ENCODE measurements at places on chromosomes 5 and 9.
A peak's percentile ranks its signal among the peaks of the same experiment; 100 is the strongest.

DNA sequence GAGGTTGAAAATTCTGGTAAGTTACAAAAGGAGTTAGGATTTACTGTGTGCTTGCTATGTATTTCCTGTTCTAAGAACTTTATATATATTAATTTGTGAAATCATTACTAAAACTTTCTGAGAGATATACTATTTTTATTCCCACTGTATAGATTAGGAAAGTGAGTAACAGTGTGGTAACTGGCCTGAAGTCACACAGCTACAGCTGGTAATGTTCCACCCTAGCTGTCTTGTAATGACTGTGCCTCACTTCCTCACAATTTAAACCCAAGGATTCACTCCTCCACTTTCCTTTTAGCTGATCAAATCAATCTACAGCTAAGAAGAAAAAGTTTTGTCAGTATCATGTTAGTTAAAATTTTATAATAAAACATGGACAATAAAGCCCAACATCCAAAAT, 278.8 kb downstream of the GAS1 start:
- no peak for DNase-seq

DNA sequence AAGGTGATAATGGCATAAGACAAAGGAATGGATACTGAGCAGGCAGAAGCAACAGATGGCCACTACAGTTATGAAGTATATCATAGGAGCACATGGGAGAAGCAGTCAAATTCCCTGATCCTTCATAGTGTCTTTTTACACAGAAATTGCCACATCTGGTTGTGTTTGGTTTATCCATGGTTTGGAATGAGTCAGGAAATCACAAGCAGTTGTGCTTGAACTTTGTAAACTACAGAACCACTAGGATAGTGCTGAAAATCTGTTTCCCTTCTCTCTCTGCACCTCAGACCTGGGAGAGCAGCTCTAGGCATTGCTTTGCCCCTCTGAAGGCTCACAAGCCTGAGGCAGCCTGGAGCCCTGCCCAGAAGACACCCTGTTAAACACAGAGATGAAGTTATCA, 134.0 kb downstream of the DMRT2 start:
- DNase-seq, result no peak

- no peak for DNase-seq
Measured at GRCh38 chr9:13020146-13021040, 245.6 kb downstream of the LURAP1L start.

DNA sequence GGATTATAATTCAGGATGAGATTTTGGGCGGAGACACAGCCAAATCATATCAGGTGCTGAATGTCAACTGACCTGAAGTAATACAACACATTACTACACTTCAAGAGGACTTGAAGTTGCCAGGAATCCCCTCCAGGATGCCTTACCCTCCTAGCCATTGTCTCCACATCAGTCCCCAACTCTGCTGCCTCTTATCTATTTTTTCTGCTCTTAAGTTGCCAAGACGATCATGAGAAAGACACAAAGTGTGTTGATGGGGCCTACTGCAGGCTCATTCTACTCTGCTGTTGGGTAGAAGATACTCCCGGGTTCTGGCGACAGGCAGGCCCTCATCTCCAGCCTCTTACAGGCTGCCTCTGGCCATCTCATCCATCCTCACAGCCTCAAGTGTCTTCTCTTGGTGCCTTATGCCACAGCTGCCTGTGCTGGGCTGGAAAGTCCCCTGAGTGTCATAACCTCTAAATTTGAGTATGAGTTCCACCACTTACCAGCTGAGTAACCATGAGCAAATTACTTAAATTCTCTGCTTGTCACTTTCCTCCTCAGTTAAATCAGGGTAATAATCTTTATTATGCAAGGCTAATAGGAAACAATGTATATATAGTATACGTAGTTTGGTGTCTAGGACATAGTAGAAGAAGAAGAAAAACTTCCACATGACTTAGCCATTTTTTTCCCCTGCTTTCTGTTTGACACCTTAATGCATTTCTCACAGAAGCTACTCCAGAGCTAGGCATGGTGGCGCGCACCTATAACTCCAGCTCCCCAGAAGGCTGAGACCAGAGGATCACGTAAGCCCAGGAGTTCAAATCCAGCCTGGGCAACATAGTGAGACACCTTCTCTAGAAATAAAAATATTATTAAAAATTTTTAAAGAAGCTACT, 73.0 kb upstream of the SNX2 start:
- DNase-seq, result no peak

DNA sequence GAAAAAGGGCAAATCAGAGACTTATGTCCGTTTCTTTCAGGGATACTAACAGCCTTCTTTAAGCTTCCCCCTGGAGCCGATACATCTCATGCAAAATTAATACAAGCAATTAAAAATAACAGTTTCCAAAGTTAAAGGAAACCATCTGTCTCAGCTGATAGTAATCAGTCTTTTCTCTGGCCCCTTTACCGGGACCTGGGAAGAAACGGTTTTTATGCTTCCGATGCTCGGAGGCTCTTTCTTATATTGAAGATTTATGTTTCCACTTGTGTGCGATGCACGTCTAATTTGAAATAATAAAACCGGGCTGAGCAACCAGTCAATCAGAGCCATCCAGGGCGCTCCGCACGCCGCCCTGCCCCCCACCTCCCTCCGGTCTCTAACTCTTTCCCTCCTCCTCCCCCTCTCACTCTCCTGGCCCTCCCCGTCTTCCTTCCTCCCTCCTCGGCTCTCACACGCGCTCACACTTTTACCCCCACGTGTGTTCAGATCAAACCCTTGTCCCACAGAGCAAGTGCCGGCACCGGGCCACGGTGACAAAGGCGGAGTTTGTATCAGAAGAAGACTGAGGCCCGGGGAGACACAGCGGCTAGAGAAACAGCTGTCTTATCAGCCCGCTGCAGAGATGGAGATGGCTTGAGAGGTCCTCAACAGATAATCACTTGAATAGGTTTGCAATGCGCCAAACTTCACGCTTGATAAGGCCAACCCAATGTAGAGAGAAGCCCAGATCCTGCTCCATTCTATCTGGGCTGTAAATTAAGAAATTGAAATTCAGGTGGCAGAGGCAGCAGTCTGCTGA, 5.1 kb upstream of the ELAVL2 start:
- DNase-seq, result no peak

GRCh38 chr5:170028124-170028523, 47.8 kb upstream of the INSYN2B start:
- DNase-seq, result no peak

DNA sequence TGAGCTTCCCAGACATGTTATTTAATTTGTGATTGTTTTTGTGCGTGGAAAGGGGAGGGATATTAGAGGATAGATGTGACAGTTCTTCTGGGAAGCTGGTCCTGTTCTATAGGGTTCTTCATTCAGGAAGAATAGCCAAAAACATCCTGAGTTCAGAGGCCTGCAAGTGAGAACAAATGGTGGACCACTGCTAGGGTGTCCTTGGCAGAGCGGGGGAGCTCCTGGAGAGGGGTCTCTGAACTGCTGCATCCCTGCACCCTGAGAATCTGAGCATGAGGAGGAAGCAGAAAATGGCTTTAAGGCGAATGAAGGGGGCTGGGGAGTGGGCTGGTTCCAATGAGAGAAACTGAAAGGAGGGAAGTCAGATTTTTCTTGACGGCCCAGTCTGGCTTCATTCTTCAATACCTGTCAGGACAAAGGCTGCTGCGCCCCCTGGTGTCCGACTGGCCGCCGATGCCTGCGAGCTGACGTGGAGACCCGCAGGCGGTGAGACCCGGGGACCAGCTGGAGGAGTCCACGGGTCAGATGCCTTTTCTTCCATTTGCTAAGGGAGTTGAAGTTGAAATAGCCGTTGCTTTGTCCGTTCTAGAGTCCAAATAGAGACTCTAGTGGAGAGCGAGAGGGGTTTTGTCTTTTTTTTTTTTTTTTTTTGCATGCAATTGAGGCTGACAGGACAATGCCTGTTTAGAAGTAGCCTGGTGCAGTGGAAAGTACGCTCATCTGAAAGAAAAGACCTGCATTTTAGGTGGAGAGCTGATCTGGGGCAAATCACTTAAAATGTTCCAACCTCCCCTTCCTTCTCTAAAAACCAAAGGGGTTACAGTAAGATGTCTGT, 39.5 kb upstream of the NFIB start:
- peak; percentile 74 for DNase-seq

DNA sequence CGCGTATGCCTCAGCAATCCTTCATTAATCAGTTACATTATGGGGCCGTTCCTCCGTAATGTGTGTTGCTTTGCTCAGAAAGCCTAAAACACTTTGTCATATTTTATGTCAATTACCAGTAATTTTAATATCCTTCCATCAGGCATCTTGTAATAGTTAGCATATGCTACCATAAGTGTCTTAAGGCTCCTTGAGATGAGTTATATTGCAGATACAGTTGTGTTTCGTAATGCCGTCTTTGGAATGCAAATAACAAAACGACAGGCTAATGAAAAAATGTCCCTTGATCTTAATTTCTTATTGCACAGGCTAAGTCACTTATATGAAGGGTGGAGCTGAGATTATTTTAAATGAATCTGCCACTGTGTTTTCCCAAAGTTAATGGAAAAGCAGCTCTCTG, 50.5 kb downstream of the TBCA start:
- no peak for DNase-seq

DNA sequence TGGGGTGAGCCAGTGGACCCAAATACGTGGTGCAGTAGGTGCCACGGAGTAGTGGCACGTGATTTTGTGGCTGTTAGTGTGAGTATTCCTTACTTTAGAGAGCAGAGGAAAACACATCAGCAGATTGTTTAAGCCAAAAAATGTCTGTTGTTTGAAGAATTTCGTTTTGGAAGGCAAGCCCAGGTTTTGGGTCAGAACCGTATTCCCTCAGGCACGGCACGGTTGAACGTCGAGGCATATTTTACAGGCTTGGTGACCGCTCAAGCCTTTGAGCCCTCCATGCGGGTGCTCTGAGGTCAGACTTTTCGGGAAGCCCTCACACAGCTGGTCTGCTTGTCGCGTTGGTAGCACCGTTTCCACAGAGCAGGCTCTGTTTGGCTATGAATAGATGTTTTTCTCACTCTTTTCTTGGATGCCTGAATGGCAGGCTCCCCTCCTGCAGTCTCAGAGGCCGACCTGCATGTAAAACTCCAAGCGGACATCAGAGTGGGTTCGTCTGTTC, 27.2 kb downstream of the NEK6 start:
- DNase-seq, result no peak

GRCh38 chr5:149904977-149905376, 39.6 kb downstream of the PDE6A start:
- no peak for DNase-seq

GRCh38 chr9:134132208-134132870, 3.5 kb upstream of the WDR5 start:
- no peak for DNase-seq

Measured in stimulated activated effector memory CD8-positive, alpha-beta T cell treated with anti-CD3 and anti-CD28 coated beads, Interleukin-12 subunit alpha, Interleukin-12 subunit beta, amount 100 ng/mL, for 72 hours (primary cell).